NCI-H2081 treated with DMSO at 0.1 percent for 48 hours (cell line): ENCODE measurements at places on chromosomes 3 and 15.

- DNase-seq, result no peak
Observed at GRCh38 chr3:171351676-171352075, 108.5 kb downstream of the TNIK start.

DNA sequence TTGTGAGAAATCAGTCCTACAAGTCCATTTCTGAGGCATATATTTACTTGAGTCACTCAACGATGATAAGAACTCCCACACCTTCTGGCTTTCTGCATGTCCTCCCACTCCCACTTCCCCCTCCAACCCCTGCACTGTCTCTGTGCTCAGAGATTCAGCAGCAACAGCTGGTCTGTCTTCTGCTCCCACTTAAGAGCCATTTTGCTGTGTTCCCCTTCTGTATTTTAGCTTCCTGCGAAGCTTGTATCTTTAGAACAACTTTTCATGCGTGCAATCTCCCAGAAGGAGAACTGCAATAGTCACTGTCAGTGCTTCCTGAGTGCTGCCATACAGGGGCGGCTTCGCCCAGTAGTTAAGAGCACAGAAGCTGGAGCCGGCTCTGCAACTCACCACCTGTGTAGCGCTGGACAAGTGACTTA lies 90.0 kb upstream of the SPATA12 start:
- DNase-seq, result no peak

DNA sequence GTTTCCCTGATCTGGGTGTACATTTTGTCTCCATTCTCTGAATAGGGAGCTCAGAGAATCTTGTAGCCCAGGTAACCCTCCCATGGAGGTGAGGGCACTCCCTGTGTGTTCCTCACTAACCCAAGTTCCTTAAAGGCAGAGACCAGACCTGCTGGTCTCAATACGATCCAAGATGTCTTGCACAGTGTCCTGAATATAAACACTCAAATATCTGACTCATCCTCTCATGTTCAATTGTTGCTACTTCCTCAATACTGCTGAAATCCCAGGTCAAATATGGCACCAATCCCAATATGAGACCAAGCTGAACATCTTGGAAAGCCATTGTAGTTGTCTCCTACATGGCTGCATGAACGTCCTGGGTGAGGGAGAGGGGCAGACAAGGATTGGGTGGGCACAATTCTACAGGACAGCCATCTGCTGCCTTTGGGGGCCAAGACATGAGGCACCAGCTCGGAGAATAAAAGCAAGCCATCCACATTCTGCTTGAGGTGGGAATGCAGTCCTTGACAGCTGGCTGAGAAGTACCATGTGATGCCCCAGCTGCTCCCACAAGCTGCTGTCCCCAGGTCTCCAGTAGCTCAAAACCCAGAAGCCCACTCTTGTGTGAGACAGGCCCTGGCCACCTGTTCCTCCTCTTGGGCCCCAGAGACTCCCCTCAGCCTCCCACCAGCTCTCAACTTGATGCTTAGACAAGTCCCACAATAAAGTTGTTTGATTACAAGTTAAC lies 18.2 kb downstream of the TBC1D2B start:
- DNase-seq, result no peak

DNA sequence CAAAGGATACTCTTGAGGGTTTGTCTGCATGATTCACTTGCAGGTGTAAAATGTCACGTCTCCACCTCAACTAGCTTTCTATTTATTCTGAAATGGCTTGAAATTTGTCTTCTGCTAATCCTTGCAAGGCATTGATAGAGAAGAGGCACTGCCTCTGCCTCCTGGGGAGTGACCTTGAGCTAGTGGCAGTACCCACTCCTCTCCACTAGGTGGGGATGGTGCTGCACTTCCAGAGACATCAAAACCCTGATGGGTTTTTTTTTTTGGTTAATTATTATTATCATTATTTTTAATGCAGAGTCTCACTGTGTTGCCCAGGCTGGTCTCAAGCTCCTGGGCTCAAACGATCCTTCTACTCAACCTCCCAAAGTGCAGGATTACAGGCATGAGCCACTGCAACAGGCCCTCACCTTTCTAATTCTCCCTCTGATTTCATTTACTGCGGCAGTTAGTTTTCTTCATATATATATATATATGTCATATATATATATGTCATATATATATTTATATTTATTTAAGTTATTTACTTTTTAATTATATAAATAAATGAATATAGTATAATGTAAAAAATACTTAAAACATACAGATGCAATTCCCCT lies 117.6 kb upstream of the EIF1B start:
- no peak for DNase-seq

- DNase-seq, result no peak
Observed at GRCh38 chr3:129106866-129107565, 14.6 kb downstream of the RAB43 start.

DNA sequence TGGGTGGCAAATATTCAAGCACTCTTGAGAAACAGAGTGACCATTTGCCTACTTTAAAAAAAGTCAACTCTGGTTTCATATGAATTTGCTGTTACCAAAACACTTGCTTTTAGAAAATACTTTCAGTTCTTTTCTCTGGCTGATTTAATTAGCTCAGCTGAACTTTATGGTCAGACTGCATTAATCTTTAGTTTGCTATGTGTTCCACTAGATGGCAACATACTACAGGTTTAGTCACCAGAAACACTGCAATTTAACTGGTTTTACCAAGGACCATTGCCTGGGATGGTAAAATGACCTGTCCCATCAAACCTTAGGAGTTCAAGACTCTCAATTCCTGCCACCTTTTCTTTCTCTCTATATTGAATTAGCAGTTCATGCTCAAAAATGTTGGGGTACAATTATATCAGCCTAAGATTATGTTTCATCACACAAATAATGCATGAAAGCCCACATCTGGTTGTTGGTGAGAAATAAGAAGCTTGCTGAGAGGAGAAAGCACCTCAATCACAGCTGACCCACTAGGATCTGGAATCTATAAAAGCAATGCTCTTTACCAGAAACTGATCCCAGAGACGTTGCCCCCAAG lies 14.2 kb downstream of the EIF4E3 start:
- DNase-seq, result no peak

GRCh38 chr3:101577286-101577685 lies 3.3 kb downstream of the PCNP start:
- DNase-seq, result no peak

DNA sequence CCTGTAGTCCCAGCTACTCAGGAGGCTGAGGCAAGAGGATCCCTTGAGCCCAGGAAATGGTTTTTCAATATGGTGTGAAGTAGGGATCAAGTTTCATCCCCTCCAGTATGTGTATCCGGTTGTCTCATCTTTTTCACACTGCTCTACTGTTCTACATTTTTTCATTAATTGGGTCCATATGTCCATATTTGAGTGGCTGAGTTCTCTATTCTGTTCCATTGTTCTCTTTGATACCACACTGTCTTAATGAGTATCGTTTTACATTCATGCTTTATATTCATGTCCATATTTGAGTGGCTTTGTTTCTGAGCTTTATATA lies 81.6 kb upstream of the LRRFIP2 start:
- no peak for DNase-seq

- no peak for DNase-seq
Observed at GRCh38 chr3:143436231-143436930, 316.8 kb downstream of the CHST2 start.

DNA sequence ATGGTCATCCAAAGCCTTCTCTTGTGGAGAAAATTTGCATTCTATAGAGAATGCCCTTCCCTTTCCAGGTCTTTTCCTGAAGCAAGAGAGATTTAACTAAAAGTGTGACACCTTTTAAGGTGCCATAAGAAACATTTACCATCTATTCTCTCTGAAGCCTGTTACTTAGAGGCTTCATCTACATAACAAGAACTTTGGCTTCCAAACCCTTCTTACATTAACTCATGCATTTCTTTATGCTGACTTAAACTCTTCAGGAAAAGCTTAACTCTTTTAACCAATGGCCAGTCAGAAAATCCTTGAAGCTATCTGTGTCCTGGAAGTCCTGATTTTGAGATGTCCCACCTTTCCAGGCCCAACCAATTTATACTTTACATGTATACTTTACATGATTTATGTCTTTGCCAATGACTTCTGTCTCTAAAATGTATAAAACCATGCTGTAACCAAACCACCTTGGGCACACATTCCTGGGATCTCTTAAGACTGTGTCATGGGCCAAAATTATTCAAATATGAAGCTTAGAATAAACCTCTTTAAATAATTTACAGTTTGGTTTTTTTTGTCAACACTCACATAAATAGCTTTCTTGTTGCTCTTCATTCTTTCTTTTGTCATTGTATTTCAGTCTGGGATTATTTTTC lies 472.6 kb upstream of the NECTIN3 start:
- DNase-seq, result no peak

GRCh38 chr3:135056084-135056730 lies 261.1 kb downstream of the EPHB1 start:
- DNase-seq, result no peak

DNA sequence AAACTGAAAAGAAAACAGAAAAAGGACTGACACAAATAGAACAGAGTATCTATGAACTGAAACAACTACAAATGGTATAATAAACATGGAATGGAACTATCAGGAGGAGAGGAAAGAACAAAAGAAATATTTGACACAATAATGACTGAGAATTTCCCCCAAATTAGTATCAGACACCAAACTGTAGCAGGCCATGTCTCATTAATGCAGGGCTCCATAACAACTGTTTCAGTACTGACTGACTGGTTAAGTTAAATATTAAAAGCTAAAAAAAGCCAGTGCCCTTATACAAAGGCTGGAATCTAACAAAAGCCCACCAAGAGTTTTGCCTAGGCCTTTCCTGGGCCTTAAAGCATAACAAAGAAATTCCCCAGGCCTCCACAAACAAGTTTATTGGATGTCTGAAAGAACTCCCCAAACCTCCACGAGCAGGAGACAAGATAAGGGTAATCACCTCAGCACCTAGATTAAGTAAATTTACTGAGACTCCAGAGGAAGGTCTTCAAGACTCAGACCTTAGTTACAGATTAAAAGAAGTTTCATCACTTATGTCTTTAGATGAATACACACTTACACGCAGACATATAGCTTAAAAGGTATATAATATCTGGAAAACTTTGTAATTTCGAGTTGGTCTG lies 45.7 kb downstream of the KPNA1 start:
- DNase-seq, result no peak

DNA sequence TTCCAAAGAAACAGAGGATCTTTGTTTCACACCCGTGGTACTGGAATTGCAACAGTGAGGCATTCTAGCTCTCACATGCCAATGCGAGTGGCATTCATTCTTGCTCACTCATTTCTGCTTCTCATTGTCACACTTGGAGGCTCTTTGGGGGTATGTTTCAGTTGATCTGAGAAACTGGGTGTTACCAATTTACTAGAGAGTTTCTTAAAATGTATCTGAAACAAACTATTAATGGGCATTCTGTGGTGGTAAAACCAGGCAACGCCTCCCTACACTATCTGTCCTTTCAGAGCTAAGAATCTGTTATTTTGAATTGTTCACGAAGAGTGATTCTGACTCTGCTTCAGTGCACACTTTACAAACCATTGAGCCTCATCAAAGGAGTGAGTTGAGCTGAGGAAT lies 140.6 kb upstream of the BHLHE40 start:
- DNase-seq, result no peak

- DNase-seq, result no peak
Observed at GRCh38 chr3:188904670-188905069, 267.1 kb upstream of the TPRG1 start.

DNA sequence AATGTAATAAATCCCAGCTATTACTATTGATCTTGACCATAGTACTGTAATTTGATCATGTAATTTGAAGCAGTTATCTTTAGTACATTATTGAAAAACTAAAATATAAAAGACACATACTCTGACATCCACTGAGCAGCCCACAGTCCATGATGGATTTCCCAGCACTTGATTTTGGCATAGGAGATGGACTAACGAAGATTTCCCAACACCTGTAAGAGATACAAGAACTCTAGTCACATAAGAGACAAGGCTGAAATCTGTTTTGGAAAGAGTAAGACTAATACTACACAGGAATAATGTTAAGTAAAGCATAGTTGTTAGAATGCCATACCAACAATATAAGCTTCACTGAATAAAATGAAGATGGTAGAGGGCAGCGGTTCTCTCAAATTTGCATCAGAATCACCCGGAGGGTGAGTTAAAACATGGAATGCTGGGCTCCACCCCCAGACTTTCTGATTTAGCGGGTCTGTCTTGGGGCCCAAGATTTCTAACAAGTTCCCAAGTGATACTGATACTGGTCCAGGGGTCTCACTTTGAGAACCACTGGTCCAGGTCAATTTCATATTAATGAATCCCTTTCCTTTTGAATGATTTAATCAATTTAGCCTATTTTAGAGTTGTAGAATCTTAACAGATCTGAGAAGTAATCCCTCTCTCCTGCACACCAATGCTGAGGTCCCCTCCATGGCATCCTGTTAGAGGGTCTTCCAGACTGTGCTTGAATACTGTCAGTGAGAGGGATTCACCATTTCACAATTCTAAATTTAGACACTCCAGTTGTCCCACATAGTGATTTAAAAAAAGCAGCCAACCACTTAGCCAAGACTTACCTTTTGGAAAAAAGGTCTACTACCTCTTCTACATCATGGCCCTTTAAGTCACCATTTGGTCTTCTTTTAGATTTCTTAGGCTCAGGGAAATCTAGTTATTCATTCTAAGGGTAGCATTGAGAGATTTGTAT lies 11.5 kb downstream of the RABL3 start:
- DNase-seq, result no peak

DNA sequence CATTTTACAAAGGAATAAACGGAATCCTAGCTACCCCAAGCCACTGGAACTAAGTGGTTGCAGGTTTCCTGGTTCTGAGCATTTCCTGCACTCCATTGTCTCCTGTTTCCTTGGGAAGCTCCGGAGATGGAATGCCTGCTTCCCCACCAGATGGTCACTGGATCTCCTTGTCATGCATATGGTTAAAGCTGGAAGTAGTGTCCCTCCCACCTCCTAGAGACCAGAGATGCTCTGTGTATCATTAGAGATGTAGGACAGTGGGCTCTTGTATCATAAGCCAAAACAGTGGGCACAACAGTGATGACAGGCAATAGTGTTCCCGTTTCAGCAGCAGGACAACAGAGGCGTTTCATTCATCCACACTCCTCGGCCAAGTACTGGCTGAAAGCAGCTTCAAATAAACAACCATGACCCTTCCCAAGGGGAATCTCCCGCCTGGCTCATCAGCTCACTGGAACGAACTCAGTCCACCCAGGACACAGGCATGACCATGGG lies 136.2 kb upstream of the EIF1B start:
- DNase-seq, result no peak

DNA sequence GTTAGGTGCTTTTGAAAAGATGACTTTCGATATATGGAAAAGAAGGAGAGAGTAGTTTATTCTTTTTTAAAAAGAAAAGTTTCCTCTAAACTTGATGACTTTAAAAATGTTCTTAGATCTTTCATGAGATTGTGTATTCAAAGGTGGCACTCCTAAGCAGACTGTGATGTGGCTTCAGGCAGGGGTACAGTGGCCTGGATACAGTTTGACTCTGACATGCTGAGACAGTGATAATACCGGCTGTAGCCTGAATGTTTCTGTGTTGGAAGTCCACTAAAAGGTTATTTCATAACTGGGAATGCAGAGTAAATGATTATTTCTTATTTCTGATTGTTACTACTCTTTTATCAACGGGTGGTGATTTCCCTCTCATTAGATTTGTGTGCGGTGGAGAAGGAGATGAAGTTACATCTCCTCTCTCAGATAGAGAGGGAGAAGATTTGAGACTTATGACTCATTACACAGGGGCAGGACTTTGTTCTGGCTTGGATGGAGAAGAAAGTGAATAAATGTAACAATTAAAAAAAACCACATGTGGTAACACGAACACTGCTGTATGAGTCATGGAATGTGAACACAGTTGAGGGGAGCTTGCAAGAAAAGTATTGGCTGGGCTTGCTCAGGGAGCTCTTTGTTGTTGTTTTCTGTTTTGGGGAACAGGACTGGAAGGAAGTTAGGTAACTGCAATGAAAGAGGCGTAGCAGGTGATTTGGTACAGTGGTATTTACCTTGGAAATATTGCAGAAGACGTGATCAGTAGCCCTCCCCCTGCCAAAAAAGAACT lies 21.6 kb downstream of the SPTSSB start:
- DNase-seq, result no peak
